ENCODE measurements at places on chromosomes 1 and 21.

DNA sequence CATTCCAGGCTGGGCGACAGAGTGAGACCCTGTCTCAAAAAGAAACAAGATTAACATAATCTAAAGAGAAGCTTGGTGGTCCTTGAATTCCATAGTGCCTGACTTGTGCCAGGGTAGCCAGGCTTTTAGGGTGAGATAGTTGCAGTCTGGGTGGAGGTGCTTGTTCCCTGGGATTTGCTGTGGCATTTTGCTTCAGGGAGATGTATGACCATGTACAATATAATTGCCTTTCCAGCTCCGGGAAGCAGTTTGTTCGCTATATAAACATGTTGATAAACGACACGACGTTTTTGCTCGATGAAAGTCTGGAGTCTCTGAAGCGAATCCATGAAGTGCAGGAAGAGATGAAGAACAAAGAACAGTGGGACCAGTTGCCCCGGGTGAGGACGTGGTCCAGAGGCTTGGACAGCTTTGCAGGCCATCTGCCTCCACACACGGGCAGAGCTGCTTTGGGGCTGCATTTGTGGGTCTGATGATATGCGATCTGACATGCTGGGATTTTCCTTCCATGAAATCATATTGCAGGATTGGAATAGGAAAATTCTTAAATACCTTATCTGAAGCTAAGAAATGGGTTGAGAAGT, 49.4 kb upstream of the KIF1B start:
- DNase-seq: no peak

- no peak for DNase-seq
These were observed 89.7 kb downstream of the DIRAS3 start for GRCh38 chr1:67960766-67961165.

DNA sequence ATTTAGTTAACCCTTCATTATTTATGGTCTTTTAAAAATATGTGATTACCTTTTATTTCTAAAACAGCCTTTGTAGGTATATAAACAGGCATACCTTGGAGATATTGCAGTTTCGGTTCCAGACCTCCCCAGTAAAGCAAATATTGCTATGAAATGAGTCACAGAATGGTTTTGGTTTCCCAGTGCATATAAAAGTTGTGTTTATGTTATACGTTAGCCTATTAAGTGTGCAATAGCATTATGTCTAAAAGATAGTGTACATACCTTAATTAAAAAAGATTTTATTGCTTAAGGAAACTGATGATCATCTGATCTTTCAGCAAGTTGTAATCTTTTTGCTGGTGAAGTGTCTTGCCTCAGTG, 44.1 kb downstream of the XCL2 start:
- no peak for DNase-seq

DNA sequence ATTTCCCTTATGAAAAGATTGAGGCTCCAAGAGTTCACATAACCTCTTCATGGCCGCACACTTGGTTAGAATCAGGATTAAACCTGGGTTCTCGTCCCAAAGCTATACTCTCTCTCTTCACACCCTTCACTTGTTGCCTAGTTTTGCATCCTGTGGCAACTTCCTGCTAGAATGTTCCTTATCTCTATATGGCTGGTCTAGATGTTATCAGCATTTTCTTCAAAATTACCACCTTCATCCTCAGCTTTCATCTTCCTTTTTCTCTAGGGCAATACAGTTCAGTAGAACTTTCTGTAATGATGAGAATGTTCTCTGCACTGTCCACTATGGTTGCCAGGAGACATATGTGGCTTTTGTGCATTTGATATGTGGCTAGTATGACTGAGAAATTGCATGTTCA, 31.1 kb upstream of the BCAR3 start:
- no peak for DNase-seq

- DNase-seq: no peak
These were observed 7.6 kb downstream of the TENT5C start for GRCh38 chr1:117613249-117613968.

Data from activated T-helper 1 cell treated with anti-CD3 and anti-CD28 coated beads, Interleukin-2, amount 50 U/mL, for 16 hours (primary cell).